ENCODE measurements at places on chromosomes 2 and 18.

DNA sequence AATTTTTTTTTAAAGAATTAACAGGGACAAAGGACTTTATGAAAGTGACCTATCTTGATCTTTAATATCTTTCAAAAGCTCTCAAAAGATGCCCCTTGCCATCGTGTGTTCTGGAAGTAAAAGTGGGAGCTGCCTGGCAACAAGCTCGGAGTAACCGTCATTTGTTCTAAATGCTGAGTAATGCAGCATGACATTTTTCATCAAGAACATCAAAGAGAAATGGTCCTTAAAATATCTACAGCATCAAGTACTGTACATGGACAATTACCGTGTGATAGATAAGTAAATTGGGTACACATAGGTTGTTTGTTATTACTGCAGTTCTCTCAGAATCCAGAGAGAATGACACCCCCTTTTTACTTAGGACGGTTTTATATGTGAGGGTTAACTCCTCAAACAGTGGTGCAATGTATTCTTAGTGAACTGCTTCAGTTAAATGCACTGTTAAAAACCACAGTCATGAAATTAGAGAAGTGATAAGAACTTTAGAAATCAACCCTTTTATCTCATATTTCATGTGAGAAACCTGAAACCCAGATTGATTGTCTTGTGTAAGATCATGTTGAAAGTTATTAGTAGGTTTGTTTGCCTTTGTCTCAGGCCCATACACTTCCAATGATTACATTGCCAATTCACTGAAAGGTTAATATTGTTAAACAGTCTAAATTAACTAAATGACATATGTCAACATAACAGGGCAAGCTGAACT lies 90.6 kb upstream of the HNMT start:
- DNase-seq = no peak
- H3K4me1 ChIP-seq = no peaks in the 10 kb centered on the region
- no peak overlapping the region for H3K4me3 ChIP-seq
- H3K36me3 ChIP-seq = no peaks in the 10 kb centered on the region
- peaks cover 4% of the 10 kb centered on the region for H3K27me3 ChIP-seq

DNA sequence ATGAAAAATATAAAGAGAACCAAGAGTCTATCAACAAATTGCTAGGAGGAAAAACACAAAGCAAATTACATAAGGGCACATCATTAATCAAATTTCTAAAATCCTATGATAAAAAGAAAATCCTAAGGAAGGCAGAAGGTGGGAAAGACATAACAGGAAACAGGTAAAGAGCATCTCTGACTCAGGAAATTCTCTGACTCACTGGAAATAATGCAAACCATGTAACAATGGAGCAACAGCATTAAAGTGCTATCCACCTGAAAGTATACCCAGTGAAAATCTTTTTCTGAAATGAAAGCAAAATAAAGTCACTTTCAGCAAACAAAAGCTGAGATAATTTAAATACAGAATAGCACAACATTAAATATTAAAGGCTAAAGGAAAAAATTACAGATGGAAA lies 10.9 kb downstream of the ALK start:
- no peaks in the 10 kb centered on the region for H3K36me3 ChIP-seq
- H3K27ac ChIP-seq = no peak overlapping the region
- no peak overlapping the region for H3K4me3 ChIP-seq
- no peak for DNase-seq

DNA sequence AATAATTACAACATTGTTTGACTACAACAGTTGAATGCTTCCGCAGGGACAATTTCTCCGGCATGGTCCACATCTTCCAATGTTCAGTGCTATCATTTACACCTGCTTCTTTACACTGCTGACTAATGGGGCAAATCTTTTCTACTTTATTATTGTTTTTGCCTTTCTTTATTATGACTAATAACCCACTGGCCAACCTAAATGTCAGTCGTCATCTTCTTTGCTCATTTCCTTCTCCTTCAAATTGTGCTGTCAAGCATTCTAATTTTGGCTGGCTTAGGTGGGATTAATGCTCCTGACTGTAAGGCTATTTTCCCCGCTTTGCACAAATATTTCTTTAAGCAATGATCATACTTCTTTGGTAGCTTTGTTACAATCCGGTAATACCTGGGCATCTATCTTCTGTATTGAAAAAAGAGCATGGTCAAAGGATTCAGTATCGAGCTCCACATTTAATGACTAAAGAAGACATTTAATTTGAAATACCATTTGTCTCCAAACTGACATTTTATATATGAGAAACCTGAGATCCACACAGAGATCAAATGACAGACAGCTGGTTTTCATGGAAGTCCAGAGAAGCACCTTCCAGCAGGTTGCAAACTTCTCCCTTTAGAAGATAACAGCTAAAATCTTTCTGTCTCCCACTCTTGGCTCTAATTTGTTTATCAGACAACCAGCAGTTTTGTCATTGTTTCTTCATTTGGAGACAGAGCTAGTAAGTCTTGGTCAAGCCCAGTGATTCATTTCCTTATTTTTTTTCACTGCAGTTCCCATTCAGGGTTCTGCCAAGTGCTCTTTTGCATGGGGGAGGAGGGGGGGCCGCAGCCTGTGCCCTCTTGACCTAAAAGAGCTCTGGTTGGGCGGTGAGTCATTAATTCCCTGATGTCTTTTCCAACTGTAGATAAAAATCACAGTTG lies 132.9 kb downstream of the SOCS6 start:
- no peak for DNase-seq
- peaks cover 28% of the 10 kb centered on the region for H3K27me3 ChIP-seq
- H3K4me3 ChIP-seq = no peak overlapping the region
- H3K36me3 ChIP-seq = no peaks in the 10 kb centered on the region
- peaks cover 24% of the 10 kb centered on the region for H3K4me1 ChIP-seq

DNA sequence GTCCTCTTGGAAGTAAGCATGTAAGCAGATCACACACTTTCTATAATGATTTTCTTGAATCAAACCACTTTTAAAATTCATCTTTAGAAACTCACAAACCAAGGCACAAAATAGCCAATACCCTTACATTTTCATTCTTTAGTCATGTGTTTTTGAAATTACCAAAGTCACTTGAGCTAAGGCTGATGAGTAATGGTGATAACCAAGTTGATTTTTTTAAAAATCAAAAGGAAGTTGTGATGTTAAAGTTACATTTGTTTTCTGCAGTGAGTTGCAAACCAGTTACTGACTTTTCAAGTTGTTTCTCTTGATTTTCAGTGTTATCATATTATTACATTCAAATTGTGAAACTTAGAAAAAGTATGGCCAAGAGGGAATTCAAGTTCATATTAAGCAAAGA lies 21.5 kb upstream of the IL18RAP start:
- H3K27me3 ChIP-seq = no peaks in the 10 kb centered on the region
- peaks cover 23% of the 10 kb centered on the region for H3K4me1 ChIP-seq
- no peak overlapping the region for H3K27ac ChIP-seq
- H3K4me3 ChIP-seq = no peak overlapping the region
- H3K36me3 ChIP-seq = peaks cover 3% of the 10 kb centered on the region

GRCh38 chr2:85181844-85182456 lies 48.8 kb downstream of the TCF7L1 start:
- peaks cover 18% of the 10 kb centered on the region for H3K4me1 ChIP-seq
- DNase-seq = no peak
- H3K27ac ChIP-seq = no peak overlapping the region
- H3K4me3 ChIP-seq = no peak overlapping the region

DNA sequence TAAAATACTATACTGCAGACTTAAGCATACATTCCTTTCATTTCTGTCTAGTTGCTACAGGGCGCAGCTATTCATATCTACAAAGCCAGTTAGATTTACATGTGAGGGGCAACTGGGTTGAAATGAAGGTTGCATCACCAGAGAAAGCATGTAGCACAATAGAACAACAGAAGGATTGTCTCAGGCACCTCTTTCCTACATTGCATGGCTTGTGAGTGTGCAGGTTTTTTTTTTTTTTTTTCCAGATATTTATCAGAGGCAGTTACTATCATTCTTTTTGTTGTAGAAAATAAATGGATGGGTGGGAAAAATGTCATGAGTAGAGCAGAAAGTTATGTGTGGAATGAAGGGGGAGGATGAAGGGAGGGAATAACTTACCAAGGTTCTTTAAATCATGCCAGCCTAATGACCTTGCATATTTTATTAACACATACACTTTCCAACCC lies 86.8 kb downstream of the ERBB4 start:
- H3K27ac ChIP-seq = no peak overlapping the region
- no peaks in the 10 kb centered on the region for H3K36me3 ChIP-seq
- H3K4me3 ChIP-seq = no peak overlapping the region
- H3K4me1 ChIP-seq = no peaks in the 10 kb centered on the region
- no peak for DNase-seq

DNA sequence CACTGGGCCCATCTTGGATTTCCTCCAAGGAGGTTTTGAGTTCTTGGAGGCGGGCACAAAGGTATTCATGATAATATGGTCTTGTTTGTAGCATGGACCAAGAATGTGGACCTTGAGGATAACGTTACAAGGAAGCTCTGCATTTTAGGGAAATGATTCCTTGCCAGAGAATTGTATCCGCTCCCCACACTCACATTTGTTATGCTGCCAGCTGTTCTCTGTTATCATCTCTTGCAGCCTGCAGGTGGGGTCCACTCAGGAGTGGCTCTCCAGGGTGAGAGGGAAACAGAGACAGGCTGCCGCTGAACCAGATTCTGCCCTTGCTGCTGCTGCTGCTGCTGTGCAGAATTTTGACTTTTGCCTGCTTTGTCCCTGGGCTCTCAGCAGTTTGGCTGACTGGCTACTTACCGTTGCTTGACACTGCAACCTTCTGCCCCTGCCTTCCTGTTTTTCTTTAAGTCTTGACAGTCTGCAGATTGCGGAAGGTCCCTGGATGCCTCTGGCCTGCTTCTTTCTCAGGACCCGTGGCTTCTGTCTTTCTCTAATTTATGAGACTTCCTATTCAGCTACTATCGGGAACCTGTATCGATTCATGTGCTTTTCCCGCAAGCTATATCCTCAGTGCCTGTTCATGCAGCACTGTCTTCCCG lies 122.3 kb upstream of the DOCK10 start:
- no peak overlapping the region for H3K4me3 ChIP-seq
- no peaks in the 10 kb centered on the region for H3K4me1 ChIP-seq
- peaks cover 4% of the 10 kb centered on the region for H3K27me3 ChIP-seq
- H3K27ac ChIP-seq = no peak overlapping the region
- H3K36me3 ChIP-seq = no peaks in the 10 kb centered on the region

DNA sequence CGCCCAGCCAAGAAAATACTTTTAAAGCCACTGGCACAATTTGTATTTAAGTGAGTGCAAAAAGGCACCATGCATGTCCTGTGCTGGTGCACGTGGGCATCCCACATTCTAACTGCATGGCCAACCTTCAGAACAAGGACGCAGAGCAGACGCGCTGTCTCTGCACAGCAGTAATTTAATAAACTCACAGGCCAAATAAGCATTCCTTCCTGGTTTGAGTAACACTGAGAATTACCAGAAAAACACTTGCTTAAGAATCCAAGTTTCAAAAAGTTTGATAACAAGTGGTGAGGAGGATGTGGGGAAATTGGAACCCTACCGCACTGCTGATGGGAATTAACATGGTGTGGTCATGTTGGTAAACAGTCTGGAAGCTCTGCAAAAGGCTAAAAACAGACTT lies 38.7 kb downstream of the RPL31 start:
- peaks cover 5% of the 10 kb centered on the region for H3K27me3 ChIP-seq
- no peak for DNase-seq
- no peaks in the 10 kb centered on the region for H3K4me1 ChIP-seq
- no peak overlapping the region for H3K4me3 ChIP-seq
- no peak overlapping the region for H3K27ac ChIP-seq

DNA sequence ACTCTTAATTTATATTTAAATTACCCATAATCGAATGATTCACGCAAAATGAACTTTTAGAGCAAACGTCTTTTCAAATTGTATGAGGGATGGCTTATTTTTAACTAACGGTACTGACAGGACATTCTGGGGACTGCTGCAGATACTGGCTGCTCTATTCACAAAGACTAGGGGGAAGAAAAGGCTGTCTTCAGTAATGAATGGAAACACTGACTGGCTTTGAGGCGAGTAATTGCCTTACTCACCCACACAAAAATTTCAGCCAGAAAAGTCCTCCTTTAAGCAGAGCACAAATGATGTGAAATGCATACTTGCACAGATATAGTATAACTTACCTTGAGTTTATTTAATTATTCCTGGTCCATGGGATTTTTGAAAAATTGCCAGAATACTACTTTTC lies 852.6 kb downstream of the DPP10 start:
- H3K4me1 ChIP-seq = no peaks in the 10 kb centered on the region
- H3K36me3 ChIP-seq = no peaks in the 10 kb centered on the region
- no peak overlapping the region for H3K27ac ChIP-seq
- no peaks in the 10 kb centered on the region for H3K27me3 ChIP-seq
- no peak overlapping the region for H3K4me3 ChIP-seq

DNA sequence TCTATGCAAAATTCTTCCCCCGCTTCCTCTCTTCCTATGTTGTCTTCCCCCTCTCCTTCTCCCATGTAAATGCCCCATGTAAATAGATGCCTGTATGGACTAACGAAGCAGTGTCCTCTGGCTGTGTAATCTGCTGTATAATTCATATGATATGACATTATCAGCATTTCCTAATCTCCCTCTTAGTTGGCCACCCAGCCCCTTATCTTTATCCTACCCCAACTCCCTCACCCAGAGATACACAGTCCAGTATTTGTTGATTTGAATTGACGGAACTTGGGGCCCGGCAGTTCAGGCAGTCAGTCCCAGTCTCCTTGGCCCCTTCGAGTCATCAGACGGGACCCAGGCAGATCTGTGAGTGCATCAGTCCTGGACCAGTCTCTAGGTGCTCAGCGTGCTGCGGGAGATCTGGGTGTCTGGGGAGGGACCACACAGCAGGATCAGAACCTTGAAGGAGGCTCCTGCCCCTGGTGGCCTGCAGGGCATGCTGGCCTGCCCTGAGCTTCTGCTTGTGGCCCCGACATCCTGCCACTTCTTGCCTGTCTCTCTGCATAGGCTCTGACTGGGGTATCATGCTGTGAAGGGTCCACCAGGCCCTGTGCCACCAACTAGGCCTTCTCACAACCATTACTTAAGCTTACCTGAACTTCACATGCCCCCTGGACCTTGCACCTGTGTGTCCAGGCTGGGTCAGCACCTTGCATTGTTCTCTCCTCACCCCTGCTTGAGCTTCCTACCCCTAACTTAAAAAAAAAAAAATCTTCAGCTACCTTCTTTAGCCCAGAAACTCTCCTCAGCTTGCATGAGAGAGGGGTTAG lies 88.1 kb upstream of the ATL2 start:
- H3K4me3 ChIP-seq = no peak overlapping the region
- peaks cover 7% of the 10 kb centered on the region for H3K4me1 ChIP-seq
- H3K36me3 ChIP-seq = no peaks in the 10 kb centered on the region
- peaks cover 7% of the 10 kb centered on the region for H3K27me3 ChIP-seq
- no peak for DNase-seq

- H3K4me3 ChIP-seq = no peak overlapping the region
- H3K27me3 ChIP-seq = peaks cover 2% of the 10 kb centered on the region
- DNase-seq = no peak
- H3K4me1 ChIP-seq = no peaks in the 10 kb centered on the region
- no peak overlapping the region for H3K27ac ChIP-seq
Observed at GRCh38 chr2:42951263-42951938, 159.0 kb upstream of the HAAO start.

GRCh38 chr2:138390316-138390945 lies 111.1 kb upstream of the SPOPL start:
- H3K4me3 ChIP-seq = no peak overlapping the region
- H3K36me3 ChIP-seq = no peaks in the 10 kb centered on the region
- no peaks in the 10 kb centered on the region for H3K27me3 ChIP-seq
- H3K4me1 ChIP-seq = no peaks in the 10 kb centered on the region
- no peak for DNase-seq
- H3K27ac ChIP-seq = no peak overlapping the region
